LNCaP clone FGC (cell line): ENCODE measurements at places on chromosomes 6 and 20.
A peak's percentile ranks its signal among the peaks of the same experiment; 100 is the strongest.

DNA sequence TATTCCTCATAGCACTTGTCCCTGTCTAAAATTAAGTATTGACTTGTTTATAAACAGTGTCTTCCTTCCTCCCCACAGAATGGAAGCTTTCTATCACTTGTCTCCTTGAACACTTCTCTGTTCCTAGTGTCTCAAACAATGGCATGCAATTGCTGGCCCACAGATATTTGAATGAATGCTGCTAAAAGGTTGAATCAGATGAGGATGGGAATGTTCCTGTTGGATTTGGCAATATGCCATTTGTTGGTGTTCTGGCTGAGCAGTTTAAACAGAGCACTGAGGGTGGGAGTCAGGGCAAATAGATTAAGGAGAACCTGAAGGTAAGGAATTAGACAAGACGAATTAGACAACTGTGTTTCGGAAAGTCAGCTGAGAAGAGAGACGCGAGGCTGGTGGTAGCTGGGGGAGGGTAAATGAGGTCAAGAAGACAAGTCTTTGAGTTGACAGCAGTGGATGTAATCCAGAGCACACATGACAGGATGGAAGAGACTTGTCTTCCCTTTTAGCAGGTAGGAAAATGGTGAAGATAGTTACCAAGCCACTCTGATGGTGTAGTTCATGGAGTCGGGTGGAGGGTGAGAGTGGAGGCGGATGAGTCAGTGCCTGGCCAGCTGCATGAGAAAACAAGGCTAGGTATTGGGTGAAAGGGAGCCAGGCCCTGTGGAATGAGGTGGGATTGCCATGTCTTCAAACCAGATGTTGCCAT lies 58.3 kb upstream of the GNRH2 start:
- no peak for DNase-seq

GRCh38 chr6:17542243-17542642 lies 57.9 kb upstream of the FAM8A1 start:
- DNase-seq: no peak

- DNase-seq: no peak
Measured at GRCh38 chr6:154427446-154427845, 70.8 kb upstream of the IPCEF1 start.

DNA sequence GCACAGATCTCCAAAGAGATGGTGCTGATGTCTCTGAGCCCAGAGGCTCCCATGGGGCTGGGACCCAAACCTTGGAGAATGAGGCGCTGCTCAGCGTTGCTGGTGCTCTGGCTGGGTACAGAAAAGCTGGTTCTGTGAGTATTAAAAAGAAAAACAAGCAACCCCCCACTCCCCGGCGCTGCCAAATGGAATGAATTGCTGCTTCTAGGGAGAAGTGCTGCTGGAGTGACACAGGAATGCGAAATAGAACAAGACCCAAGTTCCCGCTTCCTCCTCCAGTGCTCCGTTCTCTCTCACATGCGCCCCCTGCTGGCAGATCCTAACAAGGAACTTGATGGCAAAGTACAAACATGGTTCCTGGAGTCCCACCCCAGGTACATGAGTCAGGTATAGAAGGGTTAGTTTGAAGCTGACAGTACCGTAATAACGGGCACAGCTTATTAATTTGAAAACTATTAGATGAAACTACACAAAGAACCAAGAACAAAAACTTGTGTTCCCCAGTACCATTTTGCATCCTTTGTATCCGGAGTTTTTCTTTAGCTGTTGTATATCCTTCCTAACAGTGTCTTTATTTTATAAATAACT lies 2.1 kb upstream of the DDX27 start:
- DNase-seq: peak; percentile 73

DNA sequence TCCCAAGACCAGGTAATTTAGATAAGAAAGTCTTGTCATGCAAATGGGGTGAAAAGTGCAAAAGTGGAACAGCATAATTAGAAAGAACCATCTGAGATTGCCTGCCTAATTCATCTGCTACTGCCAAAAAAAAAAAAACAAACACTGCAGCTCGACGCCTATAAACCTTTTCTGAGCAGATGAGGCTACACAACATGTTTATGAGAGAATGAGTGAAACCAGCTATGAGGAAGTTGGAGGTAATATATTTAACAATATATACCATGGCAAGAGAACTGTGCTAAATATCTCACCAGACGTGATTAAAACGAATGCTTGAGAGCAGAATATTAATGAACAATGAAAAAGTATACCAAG lies 50.0 kb downstream of the LAMA4 start:
- no peak for DNase-seq

DNA sequence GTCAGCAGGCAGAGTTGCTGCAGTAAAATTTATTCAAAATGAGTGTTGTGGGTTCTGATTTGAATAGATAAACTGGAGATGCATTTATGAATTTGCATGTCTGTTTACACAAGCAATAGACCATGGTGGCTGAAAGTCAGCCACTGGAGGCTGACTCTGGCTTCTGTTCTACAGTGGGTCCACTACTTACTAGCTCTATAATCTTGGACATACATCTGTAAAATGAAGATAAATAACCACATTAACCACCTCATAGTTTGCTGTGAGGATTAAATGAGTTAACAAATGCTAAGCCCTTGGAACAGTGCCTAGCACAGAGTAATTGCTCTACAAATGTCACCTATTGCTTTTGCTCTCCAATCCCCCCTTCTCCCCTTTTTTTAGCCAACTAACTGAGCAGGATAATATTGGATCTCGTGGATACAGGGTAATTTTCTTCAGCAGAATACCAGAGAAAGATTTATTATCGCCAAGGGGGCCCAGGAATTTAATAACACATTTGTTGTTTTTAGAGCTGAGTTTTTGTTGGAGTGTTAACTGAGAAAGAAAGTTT lies 1.4 kb upstream of the PM20D2 start:
- peak; percentile 50 for DNase-seq

- DNase-seq: no peak
Measured at GRCh38 chr20:53847837-53848170, 222.6 kb downstream of the BCAS1 start.

- DNase-seq: no peak
Measured at GRCh38 chr20:32798046-32798981, 21.4 kb upstream of the MAPRE1 start.
